A549 treated with ZK216348 at 1 μM for 4 hours (cell line): ENCODE measurements at places on chromosomes 3 and 15. TPM values are rescaled to one million over a fixed set of nuclear protein-coding genes. Genes with fewer than 3 reads are reported as not detected.

Gene TM4SF1
- 858 to 1,846 TPM (median 1,288 TPM) in 5 replicates for total RNA-seq

Gene CAMP
- total RNA-seq: not detected in 5 replicates

Gene CIB2
- 21.1 to 31.7 TPM (median 27.4 TPM) in 5 replicates for total RNA-seq

Gene IL20RB
- 0.77 to 1.3 TPM (median 0.94 TPM) in 5 replicates for total RNA-seq

Gene SLC41A3
- 18.8 to 29.2 TPM (median 25.2 TPM) in 5 replicates for total RNA-seq

Gene STRC
- total RNA-seq: 0.06 to 0.19 TPM (median 0.11 TPM) in 5 replicates

Gene ATOSA
- total RNA-seq: 7.4 to 12.4 TPM (median 9.8 TPM) in 5 replicates

Gene TF
- total RNA-seq: 0.60 to 2.0 TPM (median 1.0 TPM) in 5 replicates

Gene CD86
- total RNA-seq: not detected in 5 replicates
